ENCODE measurements at places on chromosomes 6 and 20.

DNA sequence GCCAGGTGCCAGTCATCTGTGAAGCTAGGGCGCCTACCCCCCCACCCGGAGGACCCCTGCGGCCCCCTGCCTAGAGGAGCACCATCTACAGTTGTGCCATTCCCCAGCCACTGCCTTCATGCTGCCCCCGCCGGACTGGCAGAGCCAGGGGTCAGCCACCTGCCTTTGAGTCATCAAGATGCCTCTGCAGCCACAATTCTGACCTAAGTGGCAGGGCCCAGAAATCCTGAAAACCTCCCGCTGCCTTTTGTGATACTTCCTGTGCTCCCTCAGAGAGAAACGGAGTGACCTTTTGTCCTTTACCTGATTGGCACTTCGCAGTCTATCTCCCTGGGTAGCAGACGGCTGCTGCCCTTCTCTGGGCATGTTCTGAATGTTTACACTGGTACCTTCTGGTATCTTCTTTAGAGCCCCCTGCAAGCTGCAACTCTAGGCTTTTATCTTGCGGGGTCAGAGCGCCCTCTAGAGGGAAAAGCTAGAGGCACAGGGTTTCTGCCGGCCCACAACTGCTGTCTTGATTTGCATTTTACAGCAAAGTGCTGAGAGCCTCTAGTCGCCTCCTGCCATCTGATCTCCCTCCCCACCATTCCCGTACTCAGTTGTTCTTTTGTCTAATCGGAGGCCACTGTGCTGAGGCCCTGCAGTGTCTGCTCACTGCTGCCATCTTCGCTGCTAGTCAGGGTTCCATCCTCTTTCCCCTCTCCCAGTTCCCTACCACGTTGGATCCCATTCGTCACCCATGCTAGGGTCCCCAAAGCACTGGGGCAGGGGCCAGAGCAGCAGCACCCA, 26.9 kb downstream of the SPATA2 start:
- DNase-seq, result peak; percentile 19

DNA sequence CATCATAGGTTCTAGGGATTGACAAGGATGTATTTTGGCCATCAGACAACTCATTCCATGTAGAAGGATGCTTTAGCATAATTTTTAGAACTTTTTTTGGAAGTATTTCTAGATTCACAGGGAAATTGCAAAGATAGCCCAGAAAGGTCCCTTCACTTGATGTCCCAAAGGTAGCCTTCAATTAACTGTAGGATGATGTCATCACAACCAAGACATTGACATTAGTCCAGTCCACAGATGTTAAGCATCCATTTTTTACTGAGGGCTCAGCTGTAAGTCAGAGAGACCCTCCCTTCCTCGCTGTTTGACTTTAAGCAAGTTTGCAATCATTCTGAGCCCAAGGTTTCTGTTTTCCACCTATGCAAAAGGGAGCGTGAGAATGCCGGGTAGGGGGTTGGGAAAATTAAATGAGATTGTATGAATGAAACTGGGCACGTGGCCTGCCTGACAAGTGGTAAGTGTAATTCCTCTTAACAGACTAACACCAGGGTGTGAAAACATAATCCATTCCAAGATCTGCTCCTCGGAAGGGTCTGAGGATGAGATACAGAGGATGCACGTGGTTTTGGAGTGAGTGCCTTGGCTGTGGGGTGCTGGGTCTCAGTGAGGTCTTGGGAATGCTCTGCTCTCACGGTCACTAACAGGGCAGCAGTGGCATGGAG, 126.8 kb downstream of the CDH4 start:
- no peak for DNase-seq

DNA sequence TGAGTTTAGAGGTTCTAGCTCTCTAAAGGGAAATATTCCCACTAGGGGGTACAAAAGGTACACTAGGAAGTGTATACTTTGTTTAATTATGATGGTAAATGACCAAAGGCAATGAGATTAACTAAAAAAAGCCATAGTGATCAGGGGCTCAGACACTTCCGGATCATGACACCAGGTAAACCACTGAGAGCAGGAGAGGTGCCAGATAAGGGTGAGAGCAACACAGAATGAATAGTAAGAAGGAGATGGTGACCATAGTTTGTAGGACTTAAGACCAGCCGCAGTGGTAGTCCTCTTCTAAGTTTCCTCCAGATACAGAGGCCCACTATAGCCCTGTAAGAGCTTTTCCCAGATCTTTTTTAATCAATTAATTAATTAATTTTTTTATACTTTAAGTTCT, 40.8 kb downstream of the OR2J2 start:
- no peak for DNase-seq

GRCh38 chr6:28693751-28694443, 168.2 kb downstream of the GPX5 start:
- no peak for DNase-seq

DNA sequence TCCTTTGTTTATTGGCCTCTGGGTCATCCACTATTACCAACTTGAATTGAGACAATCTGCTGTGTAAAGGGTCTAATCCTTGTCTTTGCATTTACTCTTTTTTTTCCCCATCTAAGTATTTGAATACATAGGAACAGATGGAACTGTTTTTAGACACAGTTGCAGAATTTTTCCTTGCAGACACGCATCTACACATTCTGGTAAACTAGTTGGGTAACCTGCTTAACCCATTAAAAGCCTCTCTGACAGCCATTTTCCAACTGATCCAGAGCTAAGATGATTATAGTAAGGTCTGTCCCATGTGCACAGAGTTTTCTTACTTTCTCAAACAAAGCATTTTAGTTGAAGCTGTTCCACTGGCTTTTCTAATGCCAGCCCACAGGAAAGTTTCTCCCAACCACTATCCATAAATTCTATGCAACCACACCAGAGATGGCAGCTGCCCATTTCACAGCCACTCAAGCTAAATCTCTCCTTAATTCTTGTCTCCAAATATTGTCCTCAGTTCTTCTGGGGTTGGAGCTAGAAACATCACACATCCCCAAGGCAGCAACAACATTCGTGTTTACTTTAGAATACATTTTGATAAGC, 492.1 kb downstream of the MAFB start:
- no peak for DNase-seq

DNA sequence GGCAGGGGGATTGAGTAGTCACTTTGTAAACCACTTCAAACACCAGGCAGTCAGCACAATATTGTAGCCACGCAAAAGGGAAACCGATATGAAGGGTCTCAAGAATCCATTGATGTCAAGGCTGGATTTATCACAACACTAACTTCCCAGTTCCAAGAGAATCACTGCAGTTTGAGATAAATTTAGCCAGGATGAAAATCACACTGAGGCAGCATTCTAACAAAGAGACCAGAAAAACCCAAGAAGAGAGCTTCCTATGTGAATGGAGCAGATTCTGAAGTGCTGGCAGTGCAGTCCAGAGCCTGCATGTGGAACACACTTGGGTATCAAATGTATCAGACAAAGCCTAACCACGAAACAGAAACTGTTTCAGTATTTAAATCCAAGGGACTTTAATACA, 84.6 kb downstream of the KIF16B start:
- DNase-seq, result no peak

DNA sequence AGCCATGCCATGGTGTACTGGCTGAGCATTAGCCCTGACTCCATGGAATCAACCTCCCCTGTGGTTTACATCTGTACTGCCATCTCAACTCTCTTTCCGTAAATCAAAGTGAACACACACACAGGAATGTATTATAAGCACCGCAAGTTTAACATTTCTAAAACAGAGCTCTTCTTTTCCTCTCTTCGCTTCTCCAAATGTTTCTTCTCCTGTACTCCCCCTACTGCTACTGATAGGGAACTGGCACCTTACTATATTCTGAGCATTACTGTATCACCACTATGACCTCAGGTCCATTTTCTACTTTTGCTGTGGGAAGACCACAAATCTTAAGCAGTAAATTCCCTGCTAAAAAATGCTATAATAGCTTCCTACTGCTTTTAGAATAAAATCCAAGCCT, 101.2 kb downstream of the NUS1 start:
- no peak for DNase-seq

DNA sequence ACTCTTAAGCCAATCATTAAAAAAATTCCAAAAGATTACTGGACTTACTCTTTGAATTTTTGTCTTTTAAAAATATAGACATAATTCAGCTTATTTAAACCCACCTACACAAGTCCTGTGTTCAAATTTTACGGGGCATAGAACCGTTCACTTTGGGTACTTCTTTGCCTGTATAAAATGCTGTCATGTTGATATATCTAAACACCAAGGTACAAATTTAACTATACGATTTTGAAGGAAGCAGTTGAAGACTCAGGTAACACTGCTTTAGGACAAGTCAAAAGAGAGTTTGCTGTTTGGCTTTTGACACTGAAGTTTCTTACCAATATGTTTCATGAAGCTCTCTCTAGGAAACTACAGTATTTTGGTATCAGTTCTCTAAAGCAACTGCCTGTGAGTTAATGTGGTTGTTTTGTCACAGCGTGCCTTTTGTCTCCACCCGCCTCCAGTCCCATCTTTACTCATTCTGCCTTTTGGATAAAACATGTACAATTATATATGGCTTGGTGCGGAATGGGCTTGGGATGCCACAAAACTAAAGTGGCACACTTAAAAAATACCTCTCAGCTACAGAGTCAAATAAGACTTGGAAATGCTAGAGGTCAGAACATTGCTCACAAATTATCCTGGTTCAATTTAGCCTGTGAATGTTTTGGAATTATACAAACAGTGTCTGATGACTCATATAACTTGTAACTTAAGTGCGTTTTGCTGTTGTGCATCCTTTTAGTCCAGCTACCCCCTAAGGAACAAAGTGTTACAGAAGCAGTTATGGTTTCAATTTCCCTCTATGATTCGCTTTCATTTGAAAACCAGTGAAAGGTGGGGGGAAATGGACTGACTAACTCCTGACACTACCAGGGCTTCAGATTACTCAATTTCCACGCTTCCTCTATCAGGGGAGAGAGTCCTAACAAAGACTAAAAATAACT, 38.7 kb downstream of the RGS17 start:
- DNase-seq, result no peak

DNA sequence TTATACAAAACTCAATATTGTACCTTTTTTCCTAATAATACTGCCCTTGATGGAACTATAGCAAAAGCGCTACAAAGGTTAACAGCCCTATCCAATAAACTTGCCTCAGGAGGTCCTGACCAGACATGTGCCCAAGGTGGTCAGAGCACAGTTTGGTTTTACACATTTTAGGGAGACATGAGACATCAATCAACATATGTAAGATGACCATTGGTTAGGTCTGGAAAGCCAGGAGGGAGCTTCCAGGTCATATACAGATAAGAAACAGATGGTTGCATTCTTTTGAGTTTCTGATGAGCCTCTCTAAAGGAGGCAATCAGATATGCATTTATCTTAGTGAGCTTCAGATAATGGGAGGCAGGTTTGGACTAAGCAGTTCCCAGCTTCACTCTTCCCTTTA, 91.6 kb downstream of the PLG start:
- DNase-seq, result no peak

DNA sequence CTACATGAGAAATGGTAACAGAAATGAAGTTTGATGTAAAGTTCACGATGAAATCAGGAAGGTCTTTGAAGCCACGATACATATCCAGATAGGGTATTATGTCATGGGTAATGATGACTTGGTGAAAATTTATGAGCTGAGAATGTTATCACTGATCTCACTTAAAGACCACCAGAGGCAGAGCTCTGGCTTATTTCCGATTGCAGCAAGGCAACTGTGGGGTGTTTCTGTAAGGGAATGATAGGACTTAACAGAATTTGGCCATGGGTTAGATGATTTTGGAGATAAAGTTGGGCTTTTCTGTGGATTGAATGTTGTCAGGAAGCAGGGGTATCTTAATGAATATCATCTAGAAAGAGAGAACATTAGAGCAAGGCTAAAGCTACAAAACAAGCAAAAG, 508.4 kb downstream of the HDGFL1 start:
- DNase-seq, result no peak

- DNase-seq, result no peak
Observed at GRCh38 chr6:149209871-149210775, 107.4 kb upstream of the TAB2 start.

DNA sequence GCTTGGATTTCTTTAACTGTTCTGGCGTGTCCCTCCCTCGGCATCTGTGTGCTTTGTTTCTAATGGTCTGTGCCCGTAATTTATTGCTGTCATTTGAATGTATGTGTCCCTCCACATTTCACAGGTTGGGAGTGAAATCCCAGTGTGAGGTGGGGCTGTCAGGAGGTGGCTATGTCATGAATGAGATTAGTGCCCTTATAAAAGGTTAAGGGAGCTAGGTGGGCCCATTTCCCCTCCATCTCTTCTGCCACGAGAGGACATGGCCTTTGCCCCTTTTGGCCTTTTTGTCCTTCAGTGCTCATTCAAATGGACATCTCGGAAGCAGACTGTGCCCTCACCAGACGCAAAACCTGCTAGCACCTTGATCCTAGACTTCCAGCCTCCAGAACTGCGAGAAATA, 96.3 kb downstream of the LAMP5 start:
- no peak for DNase-seq

- DNase-seq, result no peak
Observed at GRCh38 chr20:11697055-11697454, 220.6 kb upstream of the BTBD3 start.

- DNase-seq, result no peak
Observed at GRCh38 chr6:154931711-154932424, 63.2 kb upstream of the TIAM2 start.

DNA sequence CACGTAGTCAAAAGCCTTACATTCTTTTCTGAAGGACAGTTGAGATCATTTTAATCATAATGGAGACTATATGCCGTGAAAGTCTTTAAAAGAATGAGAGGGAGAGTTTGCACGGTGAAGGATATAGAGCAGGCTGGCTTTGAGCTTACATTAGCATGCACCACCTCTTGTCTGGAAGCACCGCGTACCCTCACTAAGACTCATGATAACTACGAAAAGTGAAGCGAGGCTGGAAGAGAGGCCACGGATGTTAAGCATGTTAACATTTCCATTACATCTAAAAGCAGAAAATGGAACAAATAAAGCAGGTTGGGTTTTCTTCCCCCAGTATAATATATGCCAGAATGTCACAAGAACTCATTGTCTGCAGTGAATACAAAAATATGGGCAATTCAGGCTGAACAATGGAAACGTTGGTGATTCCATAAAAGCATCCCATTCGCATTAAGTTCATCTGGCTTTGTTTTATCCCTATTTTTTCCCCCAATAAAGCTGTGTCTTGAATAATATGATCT, 40.6 kb upstream of the NKX2-2 start:
- DNase-seq, result no peak

GRCh38 chr6:8859501-8859900, 424.2 kb upstream of the SLC35B3 start:
- no peak for DNase-seq

DNA sequence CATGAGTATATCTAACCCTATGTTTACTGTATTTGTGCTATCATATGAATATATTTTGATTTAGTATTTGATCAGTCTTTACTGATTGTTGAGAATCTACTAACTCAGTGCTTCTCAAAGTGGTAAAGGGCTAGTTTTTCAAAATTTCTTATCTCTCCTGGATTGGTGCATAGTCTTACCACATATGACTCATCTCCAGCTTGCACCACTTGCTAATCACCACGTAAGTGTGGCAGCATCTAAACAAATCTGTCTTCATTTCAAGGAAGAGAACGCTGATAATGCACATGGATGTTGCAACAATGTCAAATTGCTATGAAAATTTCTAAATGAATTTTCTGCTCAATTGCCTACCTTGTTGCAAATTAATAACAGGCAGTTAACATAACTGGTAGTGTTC, 299.5 kb downstream of the PAX1 start:
- no peak for DNase-seq
